ENCODE measurements at places on chromosomes 16 and 17.

DNA sequence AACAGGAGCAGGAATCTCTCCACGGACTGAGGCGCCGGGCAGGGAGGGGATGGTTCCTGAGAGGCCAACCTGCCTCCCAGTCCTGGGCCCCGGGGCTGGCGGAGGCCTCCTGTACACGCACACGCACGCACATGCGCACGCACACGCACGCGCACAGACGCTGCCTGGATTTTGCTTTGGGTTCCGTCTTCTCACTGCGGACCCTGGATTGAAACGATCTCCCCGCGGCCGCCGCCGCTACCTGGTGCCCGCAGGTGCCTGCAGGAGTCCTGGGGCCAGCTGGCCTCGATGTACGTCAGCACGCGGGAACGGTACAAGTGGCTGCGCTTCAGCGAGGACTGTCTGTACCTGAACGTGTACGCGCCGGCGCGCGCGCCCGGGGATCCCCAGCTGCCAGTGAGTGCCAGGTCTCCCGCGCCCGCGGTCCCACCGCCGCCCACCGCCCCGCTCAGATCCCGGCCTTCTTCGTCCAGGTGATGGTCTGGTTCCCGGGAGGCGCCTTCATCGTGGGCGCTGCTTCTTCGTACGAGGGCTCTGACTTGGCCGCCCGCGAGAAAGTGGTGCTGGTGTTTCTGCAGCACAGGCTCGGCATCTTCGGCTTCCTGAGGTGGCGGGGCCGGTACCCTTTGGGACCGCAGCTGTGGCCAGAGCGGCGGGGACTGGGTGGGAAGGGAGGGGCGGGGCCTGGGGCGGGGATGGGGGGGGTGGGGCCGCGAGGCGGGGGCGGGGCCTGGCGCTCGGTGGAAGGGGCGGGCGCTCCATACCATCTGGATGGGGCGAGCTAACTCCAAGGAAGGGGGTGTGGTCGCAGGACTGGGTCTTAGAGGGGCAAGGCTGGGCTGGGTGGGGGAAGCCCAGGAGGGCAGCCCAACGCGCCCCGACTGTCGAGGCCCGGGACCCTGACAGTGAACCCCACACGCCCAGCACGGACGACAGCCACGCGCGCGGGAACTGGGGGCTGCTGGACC lies 12.3 kb downstream of the CES4A start:
- DNase-seq, result no peak

DNA sequence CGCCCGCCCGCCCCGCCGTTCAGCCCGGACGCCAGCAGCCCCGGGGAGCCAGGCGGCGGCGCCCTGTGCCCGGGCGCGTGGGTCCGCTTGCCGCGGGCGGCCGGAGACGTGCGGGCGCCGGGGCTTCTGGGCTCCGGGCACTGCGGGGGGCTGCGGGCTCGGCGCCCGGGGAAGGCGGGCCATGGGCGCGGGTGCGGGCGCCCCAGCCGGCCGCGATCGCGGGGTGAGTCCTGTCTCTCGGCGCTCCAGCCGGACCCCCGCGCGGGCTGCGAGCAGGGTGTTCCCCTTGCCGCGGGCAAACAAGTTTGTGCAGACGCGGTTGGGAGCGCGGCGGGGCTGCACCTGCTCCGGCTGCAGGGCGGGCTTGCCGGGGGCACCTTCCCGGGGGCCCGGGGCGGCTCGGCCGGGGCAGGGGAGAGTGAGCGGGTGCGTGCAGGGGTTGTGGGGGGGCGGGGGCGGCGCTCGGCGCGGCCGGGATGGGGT lies 292 bp downstream of the WSCD1 start:
- no peak for DNase-seq

DNA sequence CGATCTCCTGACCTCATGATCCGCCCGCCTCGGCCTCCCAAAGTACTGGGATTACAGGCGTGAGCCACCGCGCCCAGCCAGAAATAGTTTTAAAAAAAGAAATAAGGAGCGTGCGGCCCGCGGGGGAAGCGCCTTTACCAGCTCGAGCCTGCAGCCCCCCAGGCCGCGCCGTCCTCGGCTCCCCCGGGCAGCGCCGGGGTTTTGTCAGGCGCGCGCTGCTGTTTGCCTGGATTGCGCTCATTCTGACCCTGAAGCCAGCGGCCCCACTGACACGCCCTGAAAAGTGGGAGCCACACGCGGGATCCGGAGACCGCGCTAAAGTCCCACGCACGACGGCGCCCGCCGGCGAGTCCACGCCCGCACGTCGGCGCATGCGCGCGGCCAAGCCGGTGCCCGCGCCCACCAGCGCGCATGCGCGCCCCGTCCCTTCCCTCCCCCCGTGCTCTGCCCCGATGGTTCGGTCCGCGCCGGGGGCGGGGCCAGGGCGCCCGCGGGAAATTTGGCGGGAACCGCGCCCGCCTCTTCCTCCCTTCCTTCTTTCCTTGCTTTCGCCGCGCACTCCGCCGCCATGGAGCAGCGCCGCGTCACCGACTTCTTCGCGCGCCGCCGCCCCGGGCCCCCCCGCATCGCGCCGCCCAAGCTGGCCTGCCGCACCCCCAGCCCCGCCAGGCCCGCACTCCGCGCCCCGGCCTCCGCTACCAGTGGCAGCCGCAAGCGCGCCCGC lies at the start of gene CDT1:
CDT1 (plus strand) TSS at position 526 of the 724 bp plus-strand sequence; CDS start at position 569, 43 bp downstream.
- DNase-seq, result no peak

DNA sequence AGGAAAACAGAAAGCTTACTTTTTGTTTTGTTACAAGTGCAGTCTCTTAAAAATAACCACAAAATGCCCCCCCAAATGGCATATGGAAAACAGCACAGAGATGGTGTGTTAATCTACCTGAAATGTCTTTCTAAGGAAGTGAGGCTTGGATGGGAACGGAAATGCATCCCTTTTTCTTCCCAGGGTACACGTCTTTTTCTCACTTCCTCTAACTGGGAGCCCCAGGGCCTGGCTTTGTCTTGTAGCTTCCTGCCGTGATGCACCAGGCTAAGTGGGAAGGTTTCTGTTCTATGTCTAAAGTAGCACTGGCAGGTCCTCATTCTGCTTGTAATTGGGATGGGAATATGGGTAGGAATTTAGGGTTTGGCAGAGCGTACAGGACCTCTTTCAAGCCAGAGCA lies 52.5 kb upstream of the CACNG3 start:
- no peak for DNase-seq

- no peak for DNase-seq
These were observed 116.5 kb downstream of the ADCY9 start for GRCh38 chr16:3999479-4000325.

DNA sequence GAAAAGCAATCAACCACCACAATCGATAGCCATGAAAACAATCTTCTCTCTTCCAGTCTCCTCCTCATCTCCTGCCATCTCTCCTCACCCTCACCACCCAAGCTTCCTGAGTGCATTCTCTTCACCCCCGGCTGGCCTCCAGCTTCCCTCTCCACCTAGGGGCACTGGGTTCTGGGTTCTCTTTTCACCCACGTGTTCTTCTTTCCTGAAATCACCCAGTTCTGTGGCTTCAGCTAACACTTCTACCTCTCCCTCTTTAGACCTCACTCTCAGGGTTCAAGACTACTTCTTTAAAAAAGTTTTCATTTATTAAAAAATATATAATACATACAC lies 8.2 kb downstream of the ITGAM start:
- DNase-seq, result no peak

- peak; percentile 47 for DNase-seq
These were observed 37.6 kb downstream of the NOS2 start for GRCh38 chr17:27762527-27763305.

DNA sequence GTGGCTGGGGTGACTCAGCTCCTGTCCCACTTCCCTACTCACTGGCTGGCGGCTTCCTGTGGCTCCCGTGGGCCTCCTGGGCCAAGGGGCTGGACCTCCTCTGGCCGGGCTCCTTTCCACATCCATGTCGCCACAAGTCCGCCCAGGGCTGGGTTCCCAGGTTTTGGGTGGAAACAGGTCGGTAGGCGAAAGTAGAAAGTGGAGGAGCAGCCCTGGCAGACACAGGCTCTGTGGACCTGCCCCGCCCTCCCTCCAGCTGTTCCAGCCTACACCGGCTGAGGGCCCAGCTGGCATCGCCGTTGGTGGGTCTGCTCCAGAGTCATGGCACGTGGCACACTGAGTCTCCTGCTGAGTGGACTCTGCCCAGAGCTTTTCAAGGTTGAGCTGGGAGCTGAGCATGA lies 28.7 kb downstream of the GSE1 start:
- DNase-seq, result no peak

DNA sequence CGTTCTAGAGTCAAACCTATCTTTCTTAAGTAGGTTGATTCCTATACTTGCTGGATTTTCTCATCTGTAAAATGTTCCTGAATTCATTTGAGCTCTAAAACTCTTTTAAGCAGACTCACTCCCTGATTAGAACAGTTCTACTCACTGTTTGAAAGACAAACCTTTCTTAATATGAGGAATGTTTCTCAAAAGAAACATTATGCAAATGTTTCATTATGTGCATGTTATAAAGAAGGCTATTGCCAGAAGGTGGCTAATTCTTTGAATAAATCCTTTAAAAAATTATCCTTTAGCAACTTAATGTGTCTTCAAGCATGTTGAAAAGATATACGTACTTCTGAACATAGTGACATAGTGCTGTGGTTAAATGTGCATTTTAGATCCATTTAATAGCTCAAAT lies 124.1 kb downstream of the CDH11 start:
- no peak for DNase-seq

DNA sequence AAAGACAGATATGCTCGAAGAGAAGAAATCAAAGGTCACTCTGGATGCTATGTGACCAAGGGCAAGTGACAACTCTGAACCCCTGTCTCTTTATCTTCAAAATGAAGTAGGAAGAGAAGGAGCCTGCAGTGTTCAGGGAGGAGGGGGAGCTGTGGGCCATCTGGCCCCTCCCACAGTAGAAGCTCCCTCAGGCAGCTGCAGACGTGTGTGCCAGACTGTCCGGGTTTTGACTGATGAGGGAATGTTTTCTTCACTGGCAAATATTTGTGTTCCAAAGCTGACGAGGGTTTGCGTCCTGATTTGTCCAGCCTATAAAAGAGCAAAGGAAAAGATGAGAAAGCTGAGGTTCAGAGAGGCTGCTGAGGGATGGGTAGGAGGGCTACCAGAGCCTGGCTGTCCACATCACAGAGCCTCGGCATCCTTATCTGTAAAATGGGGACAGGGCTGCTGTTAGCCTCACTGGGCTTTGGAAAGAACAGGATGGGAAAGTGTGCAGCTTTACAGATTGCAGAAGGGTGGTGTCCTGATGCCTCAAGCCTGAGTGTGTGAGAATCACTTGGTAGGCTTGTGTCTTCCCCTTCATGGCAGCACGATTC lies 1.8 kb upstream of the GINS2 start:
- DNase-seq, result no peak

DNA sequence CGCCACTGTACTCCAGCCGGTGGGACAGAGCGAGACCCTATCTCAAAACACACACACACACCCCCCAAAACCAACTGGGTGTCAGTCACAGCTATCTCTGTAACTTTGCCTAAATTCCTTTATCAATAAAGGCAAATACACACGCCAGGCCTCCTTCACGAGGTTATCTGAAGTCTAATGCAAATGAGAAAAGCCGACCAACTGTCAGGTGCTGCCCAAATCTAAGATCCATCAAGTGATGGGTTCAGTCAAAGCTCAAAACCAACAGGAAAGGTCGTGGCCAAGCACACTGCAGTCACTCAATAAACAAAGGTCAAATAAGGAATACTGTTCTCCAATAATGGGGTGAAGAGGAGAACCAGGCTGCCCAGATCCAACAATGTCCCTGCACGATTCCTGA lies 1.1 kb downstream of the ANKFY1 start:
- DNase-seq, result no peak

DNA sequence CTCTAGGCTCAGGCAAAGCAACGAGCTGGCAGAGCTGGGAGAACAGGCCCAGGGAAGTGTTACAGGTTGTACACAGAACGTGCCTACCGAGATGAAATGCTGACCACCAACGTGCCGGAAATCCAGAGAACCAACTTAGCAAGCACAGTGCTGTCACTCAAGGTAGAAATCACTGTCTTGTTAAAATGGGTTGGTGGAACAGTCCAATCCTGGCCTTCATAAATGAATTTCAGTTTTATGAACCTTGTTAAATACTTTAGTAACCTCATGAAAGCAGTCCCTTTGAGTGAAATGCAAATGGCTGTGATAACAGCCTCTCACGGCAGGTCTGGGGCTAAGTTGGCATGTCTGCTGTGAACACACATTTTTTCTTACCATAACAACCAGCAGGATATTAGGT lies 29.0 kb downstream of the ETV4 start:
- DNase-seq, result no peak

GRCh38 chr16:28597692-28598261 lies 927 bp upstream of the SULT1A2 start:
- DNase-seq, result no peak

DNA sequence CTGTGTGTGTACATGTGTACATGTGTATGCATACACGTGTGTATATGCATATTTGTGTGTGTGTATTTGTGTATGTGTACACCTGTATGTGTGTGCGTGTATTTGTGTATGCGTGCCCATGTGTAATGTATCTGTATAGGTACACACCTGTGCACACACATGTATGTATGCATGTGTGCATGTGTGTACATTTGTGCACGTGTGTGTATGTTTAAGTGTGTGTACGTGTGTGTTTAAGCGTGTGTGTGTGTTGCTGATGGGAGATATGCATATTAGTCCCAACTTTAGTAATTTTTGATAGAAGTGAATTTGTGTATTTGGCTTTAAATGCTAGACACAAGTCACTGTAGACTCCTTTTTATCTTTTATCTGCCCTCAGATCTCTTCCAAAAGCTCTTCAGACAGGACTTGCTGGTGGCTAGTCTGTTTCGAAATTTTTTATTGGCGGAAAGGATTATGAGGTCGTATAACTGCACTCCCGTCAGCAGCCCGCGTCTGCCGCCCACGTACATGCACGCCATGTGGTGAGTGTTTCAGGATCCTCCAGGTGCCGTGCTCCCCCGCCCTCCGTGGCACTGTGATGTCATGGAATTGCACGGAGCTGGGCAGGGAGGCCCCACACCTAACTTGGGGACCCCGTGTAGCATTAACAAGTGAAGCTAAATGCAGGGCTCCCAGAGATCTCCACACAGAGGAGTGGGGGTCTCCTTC lies 168.8 kb upstream of the CHMP6 start:
- DNase-seq, result no peak

DNA sequence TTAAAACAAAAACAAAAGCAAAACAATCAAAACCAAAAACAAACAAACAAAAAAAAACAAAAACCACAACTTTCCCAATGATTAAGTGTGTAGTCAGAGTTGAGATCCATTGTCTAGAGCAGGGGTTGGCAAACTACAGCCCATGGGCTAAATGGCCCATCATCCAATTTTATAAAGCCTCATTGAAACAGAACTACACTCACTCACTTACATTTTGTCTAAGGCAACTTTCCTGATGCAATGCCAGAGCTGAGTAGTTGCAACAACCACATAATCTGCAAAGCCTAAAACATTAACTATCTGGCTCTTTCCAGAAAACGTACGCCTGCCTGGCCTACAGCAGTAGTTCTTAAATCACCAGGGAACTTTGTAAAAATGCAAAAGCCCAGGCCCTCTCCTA lies 124.1 kb downstream of the SOX9 start:
- DNase-seq, result no peak

DNA sequence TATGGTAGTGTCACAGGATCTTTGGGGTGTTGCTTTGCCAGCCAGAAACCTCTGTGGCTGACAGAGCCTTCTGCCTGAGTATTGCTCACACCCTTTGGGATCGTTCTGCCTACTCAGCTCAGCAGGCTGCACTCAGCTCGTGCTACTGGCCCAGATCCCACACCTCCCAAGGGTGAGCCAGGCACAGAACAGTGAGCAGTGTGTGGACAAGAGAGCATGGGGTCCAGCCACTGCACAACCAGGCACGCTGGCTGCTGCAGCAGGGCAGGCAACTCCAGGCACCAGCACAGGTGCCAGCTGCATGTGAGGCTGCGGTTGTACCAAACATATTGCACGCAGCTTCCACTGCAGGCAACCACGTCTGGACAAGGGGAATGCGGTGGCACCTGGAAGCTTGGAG lies 84.9 kb downstream of the CYB561 start:
- no peak for DNase-seq
